Naive thymus-derived CD8-positive, alpha-beta T cell (primary cell): ENCODE measurements at places on chromosomes 5 and 9. TPM values are rescaled to one million over a fixed set of nuclear protein-coding genes. Genes with fewer than 3 reads are reported as not detected.

OGN gene
- not detected for total RNA-seq

OCLN gene
- 4.7 TPM for total RNA-seq

- H3K4me1 ChIP-seq: no peaks in the 10 kb centered on the region
- H3K27ac ChIP-seq: no peak overlapping the region
- peaks cover 26% of the 10 kb centered on the region for H3K36me3 ChIP-seq
- DNase-seq: no peak
- no peak overlapping the region for H3K4me3 ChIP-seq
- peaks cover 49% of the 10 kb centered on the region for H3K27me3 ChIP-seq
Observed at GRCh38 chr9:126248680-126249079, 77.9 kb upstream of the MVB12B start.

GRCh38 chr5:88245893-88246244 lies 22.8 kb downstream of the TMEM161B start:
- no peak for DNase-seq
- H3K27me3 ChIP-seq: no peaks in the 10 kb centered on the region
- no peaks in the 10 kb centered on the region for H3K36me3 ChIP-seq
- H3K4me3 ChIP-seq: no peak overlapping the region

GRCh38 chr9:132638240-132638639 lies 31.5 kb downstream of the DDX31 start:
- no peak for DNase-seq
- no peak overlapping the region for H3K4me3 ChIP-seq
- H3K36me3 ChIP-seq: peaks cover 9% of the 10 kb centered on the region
- H3K4me1 ChIP-seq: no peaks in the 10 kb centered on the region
- H3K27me3 ChIP-seq: no peaks in the 10 kb centered on the region
- no peak overlapping the region for H3K27ac ChIP-seq

- H3K27ac ChIP-seq: no peak overlapping the region
- no peaks in the 10 kb centered on the region for H3K36me3 ChIP-seq
- DNase-seq: no peak
Observed at GRCh38 chr9:84781931-84782866, 112.7 kb downstream of the NTRK2 start.

GRCh38 chr9:112705768-112706427 lies 12.0 kb downstream of the INIP start:
- no peak overlapping the region for H3K4me3 ChIP-seq
- H3K36me3 ChIP-seq: peaks cover 54% of the 10 kb centered on the region
- no peak for DNase-seq
- no peak overlapping the region for H3K27ac ChIP-seq
- H3K27me3 ChIP-seq: no peaks in the 10 kb centered on the region

- H3K4me3 ChIP-seq: no peak within 1 kb of the TSS
- DNase-seq: no peak
- no peaks in the 10 kb centered on the region for H3K27me3 ChIP-seq
- no peak within 1 kb of the TSS for H3K27ac ChIP-seq
- H3K4me1 ChIP-seq: no peaks in the 10 kb centered on the region
Observed at GRCh38 chr9:135662758-135663450, at the start of gene LCN9. Gene LCN9, plus strand, starts transcription at chr9:135663309. Its CDS starts 13 bp downstream, at chr9:135663322.
